ENCODE measurements at places on chromosomes 12 and 14.

DNA sequence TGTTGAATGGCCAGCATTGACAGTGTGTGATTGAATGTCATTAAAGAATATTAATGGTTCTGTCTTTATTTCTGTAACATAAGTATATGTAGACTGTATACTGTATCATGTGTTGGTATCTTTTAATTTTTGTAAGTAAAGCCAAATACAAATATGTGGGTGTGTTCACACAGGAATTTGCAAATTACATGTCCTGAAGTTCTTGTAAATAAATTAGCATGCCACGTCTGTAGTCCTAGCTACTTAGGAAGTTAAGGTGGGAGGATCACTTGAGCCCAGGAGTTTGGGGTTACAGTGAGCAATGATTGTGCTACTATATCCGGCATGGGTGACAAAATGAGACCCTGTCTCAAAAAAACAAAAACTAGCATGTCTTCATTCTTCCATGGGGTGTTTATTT, 99.1 kb downstream of the KICS2 start:
- DNase-seq = no peak

GRCh38 chr12:106063826-106064720, 74.7 kb downstream of the NUAK1 start:
- DNase-seq = no peak

GRCh38 chr14:69537900-69538299, 36.8 kb downstream of the CCDC177 start:
- DNase-seq = no peak

GRCh38 chr12:112380663-112381405, 1.4 kb downstream of the HECTD4 start:
- DNase-seq = no peak

GRCh38 chr14:61281186-61281947, at the start of gene TMEM30B:
TMEM30B (minus strand) TSS chr14:61281338; CDS start chr14:61281147, 191 bp downstream.
- no peak for DNase-seq

- DNase-seq = no peak
Observed at GRCh38 chr12:95259368-95259767, 41.8 kb downstream of the VEZT start.

- no peak for DNase-seq
Observed at GRCh38 chr12:89062996-89063395, 289.3 kb downstream of the DUSP6 start.

GRCh38 chr14:90661866-90662265, 154.4 kb downstream of the TTC7B start:
- no peak for DNase-seq

- DNase-seq = no peak
Observed at GRCh38 chr12:109625131-109625559, 51.6 kb downstream of the MVK start.

DNA sequence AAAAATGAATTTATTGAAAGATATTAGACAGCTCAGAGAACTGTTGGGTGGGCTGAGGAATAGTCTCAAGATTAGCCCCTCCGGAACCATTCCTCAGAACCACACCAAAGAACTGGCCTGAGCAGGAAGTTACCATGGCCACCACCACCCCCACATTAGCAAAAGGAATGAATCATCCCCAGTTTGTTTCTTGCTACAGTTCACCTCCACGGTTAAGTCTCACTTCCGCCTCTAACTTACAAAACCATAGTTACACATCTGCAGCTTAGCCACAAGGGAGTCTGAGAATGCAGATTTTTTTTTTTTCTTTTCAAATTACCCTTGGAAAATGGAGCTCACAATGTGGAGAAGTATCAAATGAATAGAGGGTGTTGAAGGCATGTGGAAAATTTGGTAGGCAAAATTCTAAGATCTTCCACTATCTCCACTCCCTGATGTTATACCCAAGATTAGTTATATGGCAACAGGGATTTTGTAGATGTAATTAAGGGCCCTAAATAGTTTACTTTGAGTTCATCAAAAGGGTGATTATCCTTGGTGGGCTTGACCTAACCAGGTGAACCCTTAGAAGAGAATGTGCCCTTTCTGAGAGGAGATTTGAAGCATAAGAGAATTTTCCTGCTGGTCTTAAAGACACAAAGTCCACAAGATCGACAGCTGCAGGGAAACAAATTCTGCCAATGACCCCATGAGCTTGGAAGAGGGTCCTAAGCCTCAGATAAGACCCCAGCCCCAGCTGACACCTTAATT, 129.8 kb upstream of the KRR1 start:
- peak; percentile 5 for DNase-seq

DNA sequence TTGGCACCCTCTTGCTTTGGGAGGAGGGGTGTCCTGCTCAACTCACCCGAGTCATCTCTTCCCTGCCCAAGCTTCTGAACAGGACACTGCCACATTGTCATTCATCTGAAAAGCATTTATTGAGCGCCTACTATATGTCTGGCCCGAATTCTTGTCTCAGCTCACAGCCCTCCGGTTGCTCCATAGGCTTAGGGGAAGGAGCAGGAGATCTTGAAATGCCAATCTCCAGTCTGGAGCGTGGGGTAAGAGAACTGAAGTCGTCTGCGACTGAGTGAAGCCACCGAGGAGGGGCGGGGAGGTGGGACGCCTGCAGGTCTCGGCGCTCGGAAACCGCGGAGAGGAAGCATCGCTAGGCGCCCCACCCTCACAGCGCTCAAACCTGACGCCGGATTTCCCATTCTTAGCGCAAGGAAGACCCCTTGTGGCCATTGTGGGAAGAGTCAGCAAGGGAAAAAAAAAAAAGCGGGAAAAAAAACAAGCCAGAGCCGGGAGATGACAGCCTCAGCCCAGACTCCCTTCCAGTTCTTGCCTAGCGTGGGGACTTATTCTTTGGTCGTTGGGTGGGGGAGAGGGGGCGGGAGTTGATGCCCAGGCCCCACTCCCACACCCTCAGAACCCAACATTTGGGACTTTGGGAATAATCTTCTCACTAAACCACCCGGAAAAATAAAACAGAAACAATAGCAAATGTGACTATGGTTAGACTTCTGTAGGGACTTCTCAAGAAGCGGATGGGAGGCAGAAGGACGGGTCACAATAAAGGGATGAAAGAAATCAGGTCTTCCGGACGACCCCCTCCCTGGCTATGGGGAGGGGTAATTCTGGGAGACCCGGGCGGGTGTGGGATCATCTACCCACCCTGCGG, 28.2 kb upstream of the SMUG1 start:
- DNase-seq = peak; percentile 70

Data from stimulated activated CD4-positive, alpha-beta T cell treated with anti-CD3 and anti-CD28 coated beads, Interleukin-1b, Interleukin-23, amount 100 ng/mL, for 4 hours (primary cell).